Activated T-cell treated with anti-CD3 and anti-CD28 coated beads for 48 hours (primary cell): ENCODE measurements at places on chromosomes 11 and 22.

DNA sequence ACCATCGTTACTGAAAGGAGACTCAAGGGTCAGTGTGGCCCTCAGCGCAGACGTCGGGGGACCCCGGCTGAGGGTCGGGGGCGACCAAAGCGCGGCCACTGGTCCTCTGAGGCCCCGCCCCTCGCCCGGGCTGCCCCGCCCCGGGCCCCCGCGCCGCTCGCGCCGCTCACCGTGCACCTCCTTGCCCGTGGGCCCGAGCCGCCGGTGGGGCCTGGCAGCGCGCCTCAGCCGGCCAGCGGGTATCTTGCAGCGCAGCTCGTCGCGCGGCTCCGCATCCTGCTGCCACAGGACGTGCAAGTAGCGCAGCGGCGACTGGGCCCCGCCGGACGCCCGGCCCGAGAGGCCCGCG is 419 bp downstream of the ANKRD54 start:
- DNase-seq: peak; percentile 58

DNA sequence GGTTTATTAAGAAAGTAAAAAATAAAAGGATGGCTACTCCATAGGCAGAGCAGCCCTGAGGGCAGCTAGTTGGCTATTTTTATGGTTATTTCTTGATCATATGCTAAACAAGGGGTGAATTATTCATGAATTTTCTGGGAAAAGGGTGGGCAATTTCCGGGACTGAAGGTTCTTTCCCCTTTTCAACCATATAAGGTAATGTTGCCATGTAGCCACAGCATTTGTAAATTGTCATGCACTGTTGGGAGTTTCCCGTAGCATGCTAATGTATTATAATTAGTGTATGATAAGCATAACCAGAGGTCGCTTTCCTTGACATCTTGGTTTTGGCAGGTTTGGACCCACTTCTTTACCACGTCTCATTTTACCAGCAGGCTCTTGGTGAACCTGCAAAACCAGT is 610.4 kb upstream of the B3GAT1 start:
- no peak for DNase-seq

- DNase-seq: no peak
Measured at GRCh38 chr11:44592125-44592940, 26.9 kb downstream of the CD82 start.

DNA sequence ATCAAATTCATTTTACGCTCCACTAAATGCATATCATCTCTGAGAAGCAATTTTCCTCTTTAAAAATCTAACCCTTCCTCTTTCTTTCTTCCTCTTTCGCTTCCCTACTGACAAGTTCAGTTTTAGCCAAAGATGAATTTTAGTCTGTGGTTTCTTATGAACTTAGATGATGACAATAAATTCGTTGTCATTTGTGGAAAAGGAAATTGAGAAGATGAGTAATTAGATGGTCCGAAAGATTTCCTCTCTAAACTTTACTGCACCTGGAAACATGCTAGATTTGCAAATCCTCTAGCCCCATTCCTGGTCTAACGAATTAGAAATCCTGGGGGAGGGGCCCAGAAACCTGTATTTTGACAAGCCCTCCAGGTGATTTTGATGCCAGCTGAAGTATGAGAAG is 855.4 kb upstream of the CHORDC1 start:
- no peak for DNase-seq

- no peak for DNase-seq
Measured at GRCh38 chr11:121722431-121723245, 269.9 kb upstream of the SORL1-AS1 start.

DNA sequence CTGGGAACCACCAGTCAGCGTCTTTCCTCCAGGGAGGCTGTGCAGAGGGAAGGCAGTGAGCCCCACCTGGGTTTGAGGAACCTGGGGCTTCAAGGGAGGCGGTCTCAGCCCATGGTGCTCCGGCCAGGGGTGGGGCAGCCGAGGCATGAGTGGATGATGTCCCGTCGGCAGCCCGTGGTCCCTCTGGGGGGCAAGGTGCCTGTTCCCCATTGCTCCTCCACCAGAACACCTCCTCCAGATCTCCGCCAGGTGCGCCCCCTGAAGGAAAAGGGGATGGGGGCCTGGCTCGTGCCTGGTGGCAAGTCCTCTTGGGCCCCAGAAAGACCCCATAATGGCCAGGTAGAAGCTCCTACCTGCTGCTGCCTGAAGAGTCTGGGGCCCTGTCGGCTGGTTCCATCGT is 94.1 kb downstream of the KCNQ1 start:
- no peak for DNase-seq

DNA sequence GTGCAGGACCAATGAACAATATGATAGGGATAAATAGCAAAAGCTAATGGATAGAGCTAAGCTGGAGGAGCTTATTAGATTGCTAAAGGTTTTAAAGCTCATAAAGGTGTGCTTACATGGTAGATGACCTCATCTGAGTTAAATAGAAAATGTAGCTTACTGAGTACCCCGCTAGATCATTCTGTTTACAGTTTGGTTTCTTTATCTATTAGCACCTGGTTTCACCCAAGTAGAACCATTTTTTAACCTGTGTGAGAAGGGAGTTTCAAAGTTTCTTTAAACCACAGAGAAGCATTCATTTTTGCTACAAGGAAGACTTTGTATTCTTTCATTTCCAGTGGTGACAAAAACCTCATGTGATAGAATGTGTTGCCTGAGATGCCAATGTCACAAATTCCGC is 1778.0 kb downstream of the LRRC4C start:
- DNase-seq: no peak

DNA sequence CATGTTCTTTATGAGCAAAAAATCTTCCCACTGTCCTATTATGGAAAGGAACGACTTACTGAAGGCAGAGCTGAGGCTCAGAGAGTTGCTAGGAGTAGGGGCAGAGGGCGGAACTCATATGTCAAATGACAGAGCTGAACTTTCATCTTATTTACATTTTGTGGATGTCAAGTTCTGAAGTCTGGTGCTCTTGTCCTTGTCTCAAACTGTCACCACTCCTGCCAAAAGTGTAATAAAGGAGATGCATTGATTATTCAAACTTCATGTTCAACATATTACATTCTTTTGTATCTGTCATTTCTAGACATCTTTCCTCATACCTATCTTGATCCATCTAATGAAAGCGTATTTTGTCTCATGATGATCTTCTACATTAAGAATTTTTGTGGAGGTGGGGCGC is 57.1 kb upstream of the C11orf87 start:
- no peak for DNase-seq

GRCh38 chr22:30406400-30406799 is 9.6 kb downstream of the SEC14L2 start:
- no peak for DNase-seq

- DNase-seq: no peak
Measured at GRCh38 chr22:31911565-31912406, 32.5 kb upstream of the YWHAH start.

- no peak for DNase-seq
Measured at GRCh38 chr11:83702796-83703195, 416.6 kb upstream of the CCDC90B start.

DNA sequence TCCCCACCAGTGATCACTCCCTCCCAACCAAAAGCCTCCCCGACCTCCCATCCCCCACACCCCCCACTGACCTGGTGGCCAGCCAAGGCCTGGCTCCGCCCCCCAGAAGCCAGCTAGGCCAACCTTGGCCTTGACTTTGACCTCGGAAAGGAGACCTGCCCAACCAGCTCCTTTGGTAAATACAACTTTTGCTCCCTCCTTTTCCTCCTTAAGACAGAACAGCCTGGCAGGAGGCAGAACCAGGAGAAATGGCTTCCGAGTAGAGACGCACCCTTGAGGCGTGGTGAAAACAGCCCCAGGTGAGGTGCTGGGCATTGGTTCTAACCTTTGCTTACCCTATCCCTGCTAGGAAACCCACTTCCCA is 27.0 kb downstream of the PLEKHA7 start:
- DNase-seq: no peak

- DNase-seq: no peak
Measured at GRCh38 chr11:134856056-134856971, 444.3 kb upstream of the B3GAT1 start.

GRCh38 chr11:17972987-17973386 is 39.9 kb downstream of the SERGEF start:
- no peak for DNase-seq

DNA sequence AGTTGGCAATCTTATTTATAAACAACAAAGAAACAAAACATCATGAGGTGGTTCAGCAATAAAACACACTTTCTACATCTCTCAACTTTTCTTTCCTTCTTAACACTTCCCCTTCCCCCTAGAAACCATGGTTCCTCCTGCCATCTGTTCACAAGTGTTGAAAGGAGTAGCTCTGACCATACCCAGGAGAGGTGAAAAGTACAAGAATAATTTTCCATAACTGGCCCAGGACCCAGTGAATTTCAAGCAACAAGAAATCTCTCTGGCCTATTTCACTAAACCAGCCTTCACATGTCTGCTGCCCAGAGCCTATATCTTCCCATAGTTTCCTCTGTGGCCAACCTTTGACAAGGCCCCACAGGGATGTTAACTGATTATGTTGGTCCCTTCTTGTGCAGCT is 98.2 kb upstream of the CEP126 start:
- no peak for DNase-seq

- no peak for DNase-seq
Measured at GRCh38 chr22:25368271-25368670, 148.8 kb downstream of the CRYBB2 start.

GRCh38 chr22:20147237-20147988 is 3.4 kb downstream of the CCDC188 start:
- DNase-seq: no peak

DNA sequence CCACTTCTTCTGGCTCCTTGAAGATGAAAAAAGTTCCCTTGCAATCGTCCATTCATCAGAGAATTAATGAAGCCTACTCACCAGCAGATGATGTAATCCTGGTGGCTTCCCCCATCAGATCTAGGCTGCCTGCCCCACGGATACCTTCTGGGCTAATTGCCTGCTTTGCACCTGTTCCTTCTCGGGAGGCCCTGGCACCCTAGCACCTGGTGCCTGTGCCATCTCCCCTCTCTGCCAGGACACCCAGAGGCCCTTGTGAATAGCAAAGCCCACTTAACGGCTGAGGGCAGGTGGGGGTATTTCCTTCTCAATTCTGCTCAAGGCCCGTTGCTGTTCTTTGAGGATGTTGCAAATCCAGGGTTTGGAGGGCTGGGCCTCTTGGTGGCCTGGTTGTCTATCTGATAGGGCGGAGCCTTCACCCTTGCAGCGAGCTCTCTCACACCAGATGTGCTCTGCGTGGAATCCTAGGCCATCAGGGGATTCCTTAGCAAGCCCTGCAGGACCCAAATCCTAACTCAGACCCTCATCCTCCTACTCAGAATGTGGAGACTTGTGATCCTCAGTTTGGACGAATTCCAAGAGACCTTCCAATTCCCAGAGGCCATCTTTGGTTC is at the start of gene LMO2:
TSS of gene LMO2 (minus strand) at position 363 of the 614 bp plus-strand sequence. CDS start 22,360 bp downstream, outside the sequence.
- DNase-seq: no peak

GRCh38 chr22:29069463-29069862 is 3.4 kb upstream of the KREMEN1 start:
- no peak for DNase-seq

DNA sequence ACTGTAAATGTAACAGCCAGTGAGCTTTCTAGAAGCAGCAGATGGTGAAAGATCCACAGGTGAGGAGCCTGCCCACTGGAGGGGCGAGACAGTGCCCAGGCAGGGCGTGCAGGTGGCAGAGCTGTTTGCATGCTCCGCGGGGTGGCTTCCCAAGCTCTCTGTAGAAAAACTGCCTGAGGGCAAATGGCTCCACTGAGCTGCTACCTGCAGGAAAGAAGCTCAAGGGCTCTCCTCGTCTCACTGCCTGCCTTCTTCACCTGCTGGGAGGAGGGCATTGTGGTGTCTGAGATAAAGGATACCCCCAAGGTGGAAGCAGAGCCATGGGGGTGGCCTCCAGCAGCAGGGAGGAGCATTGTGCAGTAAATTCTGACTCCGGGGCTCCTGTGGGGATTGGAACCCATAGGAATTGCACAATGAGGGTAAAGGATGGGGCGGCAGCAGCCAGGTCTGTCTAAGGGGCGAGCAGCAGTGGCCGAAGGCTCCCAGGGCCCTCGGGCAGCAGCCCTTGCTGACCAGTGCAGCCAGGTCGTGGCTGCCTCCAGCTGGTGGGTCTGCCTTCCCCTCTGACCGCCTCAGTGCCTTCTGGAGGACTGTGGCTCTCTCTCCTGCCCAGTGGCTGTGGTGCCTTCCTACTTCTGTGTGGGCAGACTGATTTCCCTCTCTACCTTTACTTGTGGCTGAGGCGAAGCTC is 28.0 kb upstream of the CABP7 start:
- no peak for DNase-seq

- DNase-seq: no peak
Measured at GRCh38 chr11:44694443-44694842, 32.3 kb upstream of the TSPAN18 start.

GRCh38 chr11:15707971-15708370 is 593.2 kb downstream of the INSC start:
- DNase-seq: no peak

GRCh38 chr22:22954656-22955055 is 67.0 kb downstream of the IGLL5 start:
- DNase-seq: peak; percentile 30

DNA sequence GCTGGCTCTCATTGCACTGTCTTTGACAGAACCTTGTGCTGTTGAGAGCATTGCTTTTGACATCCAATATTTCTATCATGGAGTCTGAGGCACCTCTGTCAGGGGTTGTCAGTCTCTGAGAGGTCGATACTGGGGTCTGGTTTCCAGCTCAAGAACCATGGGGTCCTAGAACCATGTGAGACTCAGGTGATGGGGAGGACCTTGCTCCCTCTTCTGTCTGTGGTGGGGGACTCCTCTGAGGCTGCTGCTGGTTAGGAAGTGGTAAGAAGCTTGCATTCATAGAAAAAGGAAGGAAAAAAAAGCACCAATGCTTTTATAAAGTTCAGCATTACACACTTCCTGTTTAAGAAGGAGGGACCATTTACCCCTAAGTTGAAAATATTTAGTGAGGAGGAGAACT is 91.8 kb upstream of the CD44 start:
- no peak for DNase-seq

DNA sequence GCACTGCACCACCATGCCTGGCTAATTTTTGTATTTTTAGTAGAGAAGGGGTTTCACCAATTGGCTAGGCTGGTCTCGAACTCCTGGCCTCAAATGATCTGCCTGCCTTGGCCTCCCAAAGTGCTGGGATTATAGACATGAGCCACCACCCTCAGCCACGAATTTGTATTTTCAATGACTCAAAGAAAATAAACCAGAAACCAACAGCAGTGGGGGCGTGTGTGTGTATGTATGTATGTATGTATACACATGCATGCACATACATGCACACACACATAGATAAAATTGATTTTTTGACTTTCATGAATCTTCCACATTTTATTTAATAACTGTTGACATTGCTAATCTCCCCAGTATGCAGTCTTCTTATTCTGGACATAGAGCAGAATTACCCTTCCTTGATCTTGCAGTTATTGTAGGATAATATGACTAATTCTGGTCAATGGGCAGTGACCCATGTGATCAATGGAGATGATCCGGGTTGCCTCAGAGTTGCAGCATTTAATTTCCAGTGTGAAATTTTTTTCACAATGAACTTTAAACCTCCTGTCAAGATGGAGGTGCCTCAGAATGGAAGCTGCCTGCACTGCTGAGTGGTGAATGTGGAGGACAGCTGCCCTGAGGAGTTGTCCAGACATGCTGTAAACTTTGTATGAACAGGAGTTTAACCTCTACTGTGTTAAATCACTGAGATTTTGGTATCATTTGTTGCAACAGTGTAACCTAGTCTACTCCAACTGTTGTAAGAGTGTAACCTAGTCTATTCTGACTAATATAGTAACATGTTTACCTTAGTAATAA is 12.8 kb upstream of the PTPN5 start:
- DNase-seq: no peak
